Activated effector memory CD4-positive, alpha-beta T cell treated with Interleukin-2 at 50 U/mL for 16 hours (primary cell): ENCODE measurements at places on chromosomes 7 and 10.

DNA sequence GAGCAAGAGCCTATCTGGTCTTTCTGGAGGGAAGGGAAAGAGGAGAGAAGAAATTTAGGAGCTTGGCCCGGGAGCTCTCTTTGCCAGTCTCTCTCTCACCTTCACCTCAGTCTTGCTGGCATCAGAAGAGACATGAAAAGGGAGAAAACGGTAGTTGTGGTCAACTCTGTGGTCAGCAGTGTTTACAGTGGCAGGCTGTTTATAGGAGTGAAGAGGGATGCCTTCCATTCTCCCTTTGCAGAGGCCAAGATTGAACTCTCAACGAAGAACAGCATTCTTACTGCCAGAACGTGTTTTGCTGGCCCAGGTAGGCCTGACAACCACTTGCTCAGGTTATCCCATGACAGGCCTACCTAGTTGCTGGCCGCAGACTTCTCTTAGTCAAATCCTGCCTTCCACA, 133.3 kb downstream of the CCDC3 start:
- DNase-seq = no peak

DNA sequence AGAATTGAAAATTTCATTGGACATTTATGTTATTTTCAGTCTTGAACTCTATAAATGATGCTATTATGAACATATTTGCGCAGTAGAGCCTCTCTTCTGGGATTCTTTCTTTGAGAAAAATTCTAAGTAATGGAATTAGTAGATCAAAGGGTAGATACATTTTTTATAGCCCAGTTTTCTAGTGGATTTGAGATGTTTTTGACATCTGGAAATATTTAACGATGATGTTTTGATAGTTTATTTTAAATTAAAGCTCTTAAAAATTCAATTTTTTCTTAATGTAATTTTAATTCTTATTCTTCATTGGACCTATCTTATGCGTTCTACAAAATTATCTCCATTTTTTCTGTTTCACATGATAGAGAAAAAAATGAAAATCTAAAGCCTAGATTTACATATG, 103.0 kb downstream of the ADAM22 start:
- no peak for DNase-seq

- no peak for DNase-seq
These were observed 442.9 kb downstream of the AUTS2 start for GRCh38 chr7:70040970-70041766.

DNA sequence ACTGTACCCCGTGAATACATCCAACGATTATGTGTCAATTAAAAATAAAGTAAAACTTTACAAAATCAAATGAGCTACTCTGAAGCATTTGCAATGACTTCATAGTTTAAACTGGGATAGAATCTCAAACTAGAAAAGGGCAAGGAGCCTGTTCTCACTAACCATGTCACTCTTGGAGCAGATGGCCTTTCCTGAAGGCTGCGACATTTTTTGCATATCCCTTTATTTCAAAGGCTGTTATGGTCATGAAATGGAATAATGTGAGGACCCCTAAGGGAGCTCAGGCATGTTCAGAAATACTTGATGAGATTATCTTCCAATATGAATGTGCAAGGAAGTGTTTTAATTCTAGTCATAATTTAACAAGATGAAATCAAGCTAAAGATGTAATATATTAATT, 679.4 kb downstream of the NRG3 start:
- DNase-seq = no peak

DNA sequence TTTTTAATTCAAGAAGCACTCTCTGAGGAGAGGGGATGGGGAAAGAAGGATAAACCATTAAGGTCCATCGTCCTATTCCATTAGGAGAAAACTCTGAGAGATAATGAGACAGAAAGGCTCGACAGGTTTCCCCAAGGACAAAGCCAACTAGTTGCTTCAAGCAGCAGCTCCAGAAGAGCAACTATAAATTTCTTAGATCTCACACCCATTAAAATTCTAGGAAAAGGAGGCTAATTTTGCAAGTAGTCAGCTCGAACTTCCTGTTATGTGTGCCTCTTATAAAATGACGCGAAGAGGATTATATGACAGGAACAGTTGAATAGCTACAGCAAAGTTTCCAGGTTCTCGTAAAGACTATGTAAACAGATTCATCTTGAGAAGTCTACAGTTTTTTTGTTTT, 52.0 kb upstream of the ST8SIA6 start:
- DNase-seq = no peak

DNA sequence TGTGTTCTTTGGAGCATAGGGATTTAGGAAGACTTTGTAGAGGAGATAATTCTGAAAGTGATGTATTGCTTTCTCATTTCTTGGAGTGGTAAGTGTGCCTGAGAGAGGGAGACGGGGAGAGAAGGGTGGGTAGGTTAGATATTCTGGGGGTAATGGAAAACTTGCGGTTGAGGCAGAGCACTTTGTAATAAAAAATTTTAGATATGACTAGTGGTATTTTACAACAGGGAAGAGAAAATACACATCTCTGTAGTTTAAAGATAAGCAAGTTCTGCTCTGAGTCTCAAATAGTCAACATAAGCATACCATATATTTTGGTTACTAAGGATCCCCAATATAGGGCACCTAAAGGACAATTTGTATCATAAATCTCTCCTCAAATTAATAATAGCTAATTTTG, 6.6 kb downstream of the VPS50 start:
- DNase-seq = no peak

GRCh38 chr10:90857635-90858460, at the start of gene HTR7:
TSS of gene HTR7 (minus strand) at chr10:90858039. CDS start at chr10:90857671, 368 bp downstream.
- peak; percentile 49 for DNase-seq

DNA sequence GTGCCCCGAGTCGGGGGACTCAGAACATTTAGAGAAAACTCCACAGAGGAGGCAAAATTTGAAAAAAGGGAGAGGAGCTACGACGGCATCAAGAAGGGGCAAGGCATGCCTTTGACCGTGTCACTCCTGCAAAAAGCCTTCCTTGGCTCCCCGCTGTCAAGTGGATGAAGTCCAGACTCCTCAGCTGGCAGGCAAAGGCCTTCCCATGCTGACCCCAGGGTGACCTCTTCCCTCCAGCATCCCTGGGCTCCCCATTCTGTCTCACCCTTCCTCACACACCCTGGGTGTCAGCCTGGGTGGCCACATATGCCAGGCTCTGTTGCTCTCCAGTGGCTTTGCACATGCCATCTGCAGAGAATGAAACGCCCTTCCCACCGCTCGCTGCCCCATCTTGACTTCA, 88.4 kb upstream of the ZMIZ1 start:
- no peak for DNase-seq

- no peak for DNase-seq
These were observed 33.7 kb upstream of the TMEM26 start for GRCh38 chr10:61486738-61487396.

DNA sequence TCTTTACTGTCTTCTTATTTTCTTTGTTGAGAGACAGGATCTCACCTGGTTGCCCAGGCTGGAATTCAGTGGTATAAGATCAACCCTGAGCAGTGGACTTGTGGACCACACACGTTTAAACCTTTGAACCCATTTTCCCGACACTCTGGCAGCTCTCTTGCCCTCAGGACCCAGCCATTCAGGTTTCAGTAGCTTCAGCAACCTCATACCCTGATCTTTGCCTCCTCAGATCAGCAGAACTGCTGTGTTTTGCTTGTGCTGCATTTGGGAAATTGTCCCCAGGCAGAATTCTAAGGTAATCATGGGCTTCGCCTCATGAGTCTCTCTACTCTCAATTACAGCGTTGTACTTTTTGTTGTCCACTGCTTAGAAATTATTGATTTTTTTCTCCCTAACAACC, 317.6 kb upstream of the KIAA1217 start:
- DNase-seq = no peak

DNA sequence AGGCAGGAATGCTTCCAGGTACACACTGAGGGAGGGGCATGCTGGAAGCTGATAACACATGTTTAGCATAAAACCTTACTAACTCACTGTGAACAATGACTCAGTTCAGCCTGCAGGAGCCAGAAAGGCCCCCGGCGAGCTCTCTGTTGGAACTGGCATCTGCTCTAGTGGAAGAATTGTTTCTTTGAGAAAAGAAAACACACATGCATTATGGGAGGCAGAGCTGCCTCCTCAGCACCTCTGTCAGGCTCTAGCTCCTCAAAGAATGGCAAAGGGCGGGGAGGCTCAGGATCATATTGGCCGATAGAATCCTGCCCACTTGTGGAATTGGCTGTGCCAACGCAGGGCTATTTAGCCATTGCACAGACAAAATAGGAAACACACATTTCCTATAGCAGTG, 338.3 kb downstream of the CXCL12 start:
- DNase-seq = no peak

GRCh38 chr7:42192851-42193461, 44.1 kb downstream of the GLI3 start:
- no peak for DNase-seq

DNA sequence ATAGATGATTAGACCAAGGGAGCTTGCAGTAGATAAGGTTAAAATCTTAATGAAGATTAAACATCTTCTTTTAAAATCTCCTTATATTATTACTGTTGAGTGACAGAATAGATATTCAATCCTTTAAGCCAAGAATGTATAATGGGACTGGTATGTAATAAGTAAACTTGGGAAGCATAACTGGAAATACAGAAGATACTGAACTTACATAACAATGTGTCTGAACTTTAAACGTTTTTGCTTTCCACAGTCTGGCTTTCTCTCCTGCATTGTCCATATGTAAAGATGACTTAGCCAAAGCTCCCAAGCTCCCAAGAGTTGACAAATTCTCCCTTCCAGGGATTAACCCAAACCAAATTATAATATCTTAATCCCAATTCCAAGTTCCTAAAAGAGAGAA, 129.8 kb downstream of the KCND2 start:
- DNase-seq = no peak

DNA sequence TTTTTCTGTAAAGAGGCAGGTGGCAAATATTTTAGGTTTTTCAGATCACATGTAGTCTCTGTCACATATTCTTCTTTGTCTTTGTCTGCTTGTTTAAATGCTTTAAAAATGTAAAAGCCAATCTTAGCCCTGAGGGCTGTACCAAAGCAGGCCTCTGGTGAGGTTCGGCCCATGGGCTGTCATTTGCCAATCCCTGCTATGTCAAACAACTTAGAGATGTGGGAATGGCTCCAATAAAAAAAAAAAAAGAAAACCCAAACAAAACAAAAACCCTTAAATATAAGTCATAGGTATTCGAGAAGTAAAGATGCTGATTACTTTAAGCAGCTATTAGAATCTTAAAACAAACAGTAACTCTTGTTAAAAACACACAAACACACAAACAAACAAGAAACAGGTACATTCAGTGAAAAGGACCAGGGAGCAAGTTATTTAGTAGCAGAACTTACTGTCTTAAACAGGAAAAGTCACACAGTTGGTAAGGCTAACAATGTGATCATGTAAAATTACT, 61.4 kb upstream of the NAMPT start:
- DNase-seq = no peak

DNA sequence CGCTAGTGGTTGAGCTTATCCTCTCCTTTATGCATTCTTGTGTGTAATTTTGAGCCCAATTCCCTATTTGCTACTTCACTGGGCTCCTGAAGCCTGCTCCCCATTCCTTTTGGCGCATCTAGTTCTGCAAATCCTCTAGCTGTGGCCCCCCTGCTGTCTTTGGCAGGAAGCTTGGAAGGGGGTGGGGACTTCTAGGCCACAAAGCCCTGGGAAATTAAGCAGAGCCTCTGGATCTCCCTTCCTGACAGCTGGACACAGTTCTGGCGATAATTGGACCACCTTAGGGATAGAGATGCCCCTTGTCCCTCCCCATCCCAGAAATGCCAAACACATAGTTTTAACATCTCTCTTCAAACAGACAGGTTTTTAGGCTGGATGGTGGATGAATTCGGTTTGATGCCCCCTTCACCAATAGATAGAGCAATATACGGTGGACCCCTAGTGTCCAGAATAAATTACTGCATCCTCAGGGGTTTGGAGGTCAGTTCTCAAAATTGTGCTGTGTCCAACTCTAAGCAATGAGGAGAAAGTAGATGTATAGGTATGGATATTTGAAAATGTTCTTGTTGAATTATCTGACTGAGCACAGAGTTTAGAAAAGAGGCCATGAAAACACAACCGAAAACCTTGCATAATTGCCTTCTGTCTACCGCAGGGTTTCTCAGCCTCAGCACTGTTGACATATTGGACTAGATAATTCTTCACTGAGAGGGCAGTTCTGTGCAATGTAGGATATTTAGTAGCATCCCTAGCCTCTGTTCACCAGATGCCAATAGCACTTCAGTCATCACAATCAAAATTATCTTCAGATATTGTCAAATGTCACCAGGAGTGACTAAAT, 75.5 kb downstream of the PAPSS2 start:
- DNase-seq = no peak

- DNase-seq = no peak
These were observed 50.3 kb upstream of the ST8SIA6 start for GRCh38 chr10:17504547-17505245.

DNA sequence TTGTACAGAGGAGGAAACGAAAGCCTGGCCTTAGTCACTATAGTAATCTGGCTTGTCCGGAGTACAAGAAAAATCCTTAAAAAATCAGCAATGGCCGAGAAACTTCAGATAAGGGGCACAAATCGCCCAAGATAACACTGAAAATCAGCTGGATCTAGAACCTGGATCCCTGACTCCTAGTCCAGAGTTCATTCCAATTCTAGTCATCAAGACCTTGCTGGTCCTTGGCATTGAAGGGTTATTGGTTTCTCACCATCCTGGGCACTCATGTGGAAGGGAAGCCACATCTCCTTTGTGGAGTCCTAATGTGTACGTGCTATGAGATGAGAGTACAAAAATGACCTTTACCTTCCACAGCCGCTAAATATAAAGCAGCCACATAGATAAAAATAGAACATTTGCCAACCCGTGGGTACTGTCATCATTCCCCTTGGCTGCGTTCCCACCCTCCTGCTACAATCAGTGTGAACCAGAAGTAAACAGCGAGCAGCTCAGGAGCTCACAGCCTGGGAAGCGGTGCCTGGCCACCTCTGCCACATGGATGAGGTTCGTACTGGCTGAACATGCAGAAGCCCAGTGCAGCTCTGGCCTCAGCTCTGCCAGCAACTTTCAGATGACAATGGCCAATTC, 116.0 kb upstream of the PDLIM1 start:
- DNase-seq = no peak

- DNase-seq = no peak
These were observed 69.2 kb upstream of the PIK3CG start for GRCh38 chr7:106795877-106796231.

DNA sequence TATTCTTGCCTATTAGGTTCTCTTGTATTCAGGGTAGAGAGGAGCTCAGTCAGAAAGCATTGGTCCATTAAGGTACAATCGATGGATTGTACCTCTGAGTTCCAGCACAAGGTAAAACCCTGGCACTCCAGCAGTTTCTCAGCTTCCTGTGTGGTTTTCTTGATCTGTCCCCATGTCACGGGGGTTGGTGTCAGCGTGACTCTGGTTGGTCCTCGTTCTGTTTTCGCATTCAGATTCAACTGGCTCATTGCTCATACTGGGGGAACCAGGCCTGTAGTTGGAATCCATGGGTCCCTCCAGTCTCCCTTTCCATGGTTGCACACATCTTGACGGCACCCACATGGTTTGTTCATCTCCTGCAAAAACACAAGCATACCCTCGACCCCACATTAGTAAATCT, 32.7 kb upstream of the RASGEF1A start:
- DNase-seq = peak; percentile 54

DNA sequence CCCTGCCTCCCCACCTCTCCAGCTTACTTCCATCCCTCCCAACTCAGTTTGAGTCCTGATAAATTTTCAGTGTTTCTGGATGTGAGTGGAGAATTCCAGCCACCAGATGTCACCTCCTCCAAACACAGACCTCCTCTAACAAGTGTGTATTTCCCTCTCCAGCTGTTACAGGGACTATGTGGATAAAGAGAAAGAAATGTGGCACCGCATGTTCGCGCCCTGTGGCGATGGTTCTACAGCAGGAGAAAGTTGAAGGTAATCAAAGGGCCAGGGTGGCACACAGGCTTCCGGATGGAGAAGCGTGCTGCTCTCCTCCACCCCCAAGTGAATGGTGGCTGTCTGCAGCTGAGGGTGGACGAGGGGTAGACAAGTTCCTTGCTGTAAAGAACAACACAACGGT, 14.7 kb downstream of the FKBP6 start:
- DNase-seq = no peak
